ENCODE measurements at places on chromosomes 4 and X.

DNA sequence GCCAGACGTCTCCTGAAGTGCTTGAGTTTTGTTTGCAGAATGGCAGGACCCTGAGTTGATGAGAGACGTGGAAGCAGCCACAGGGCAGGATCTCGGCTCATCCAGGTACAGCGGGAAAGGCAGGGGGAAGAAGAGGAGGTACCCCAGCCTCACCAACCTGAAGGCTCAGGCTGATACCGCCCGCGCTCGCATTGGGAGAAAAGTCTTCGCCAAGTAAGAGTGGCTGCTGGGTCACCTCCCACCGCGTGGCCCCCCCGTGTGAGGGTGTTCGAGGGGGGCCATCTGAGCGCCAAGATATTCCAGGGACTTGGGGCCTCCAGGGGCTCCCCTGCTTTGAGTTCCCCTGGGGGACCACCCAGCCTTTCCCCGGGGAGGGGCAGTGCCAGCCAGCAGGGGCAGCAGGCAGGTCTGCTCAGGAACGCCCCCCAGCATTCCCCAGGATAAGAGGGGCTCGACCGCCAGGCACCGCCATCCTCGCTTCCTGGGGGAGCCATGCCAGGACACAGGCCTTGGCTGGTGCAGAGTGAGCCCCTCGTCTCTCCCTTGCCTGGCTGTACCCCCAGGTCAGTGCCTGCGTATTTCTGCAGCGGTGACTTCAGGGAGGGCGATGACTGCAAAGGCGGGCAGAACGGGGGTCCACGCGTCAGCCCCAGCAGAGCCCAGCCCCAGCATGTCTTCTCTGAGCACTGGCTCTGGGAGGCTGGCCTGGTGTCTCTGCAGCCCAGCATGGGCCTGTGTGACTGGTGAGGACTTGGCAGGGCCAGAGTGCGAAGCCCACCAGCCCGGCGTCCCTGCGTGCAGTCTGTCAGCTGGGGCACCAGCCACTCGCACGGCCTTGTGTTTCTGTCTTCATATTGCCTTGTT, 22.3 kb downstream of the NKX1-1 start:
- no peak for DNase-seq

DNA sequence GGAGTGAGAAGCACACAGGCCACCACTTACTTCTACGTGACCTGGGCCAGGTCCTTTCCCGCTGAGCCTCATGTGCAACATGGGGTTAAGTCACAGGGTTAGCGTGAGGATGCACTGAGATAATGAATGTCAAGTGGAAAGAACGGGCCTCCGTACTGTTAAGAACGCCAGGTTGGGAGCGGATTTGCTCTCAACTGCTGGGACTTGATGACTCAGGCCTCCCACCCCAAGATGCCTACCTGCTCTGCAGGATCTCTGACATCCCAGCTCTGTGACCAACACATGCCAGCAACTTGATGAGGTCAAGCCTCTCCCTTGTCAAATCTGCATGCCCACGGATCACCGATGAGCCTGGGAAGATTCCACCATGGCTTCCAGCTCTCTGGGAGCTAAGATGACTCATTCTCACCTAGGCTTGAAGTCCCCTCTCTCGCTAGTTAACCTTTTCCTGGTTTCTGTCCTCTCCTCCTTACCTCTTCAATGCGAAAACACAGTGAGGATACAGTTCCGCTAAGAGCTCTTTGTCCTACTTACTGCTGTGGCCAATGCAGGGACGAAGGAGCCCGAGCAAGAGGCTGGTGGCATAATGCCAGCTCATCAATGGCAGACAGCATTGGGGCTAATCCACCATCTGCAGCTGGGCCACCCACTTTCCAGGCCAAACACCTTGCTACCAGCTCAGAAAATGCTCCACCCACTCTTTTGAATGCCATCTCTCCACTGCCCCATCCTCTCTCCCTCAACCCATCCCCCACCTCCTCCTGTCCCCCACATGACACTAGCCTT, 67.6 kb downstream of the PJA1 start:
- DNase-seq: no peak

GRCh38 chrX:109739625-109740432, 6.8 kb upstream of the ACSL4 start:
- DNase-seq: no peak

DNA sequence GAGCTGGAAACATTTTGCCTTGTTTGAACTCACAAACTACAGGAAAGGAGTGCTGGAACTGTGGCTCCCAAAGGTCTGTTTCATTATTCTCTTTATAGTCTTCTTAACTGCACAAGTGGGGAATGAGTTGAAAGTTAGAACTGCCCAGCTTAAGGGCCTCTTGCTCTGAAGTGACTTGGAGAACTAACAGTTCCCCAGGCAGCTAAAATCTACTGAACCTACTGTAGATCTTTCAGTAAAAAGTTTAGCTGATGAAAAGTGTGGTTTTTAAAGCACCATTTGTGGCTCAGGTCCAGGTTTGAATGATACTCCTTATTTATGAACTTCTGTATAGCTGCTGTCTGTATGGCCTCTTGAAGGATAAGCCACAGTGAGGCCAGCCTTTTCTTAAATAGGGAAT, 353.8 kb downstream of the MAPK10 start:
- DNase-seq: no peak

GRCh38 chr4:77852892-77853495, 9.6 kb upstream of the MRPL1 start:
- peak; percentile 75 for DNase-seq

- DNase-seq: no peak
These were observed 8.0 kb upstream of the BANK1 start for GRCh38 chr4:101782546-101782945.

GRCh38 chr4:87423317-87424098, 1.1 kb downstream of the NUDT9 start:
- DNase-seq: no peak

- DNase-seq: no peak
These were observed 7.2 kb upstream of the PUDP start for GRCh38 chrX:7155163-7155562.

GRCh38 chr4:99943904-99944437, 2.4 kb downstream of the DNAJB14 start:
- no peak for DNase-seq

DNA sequence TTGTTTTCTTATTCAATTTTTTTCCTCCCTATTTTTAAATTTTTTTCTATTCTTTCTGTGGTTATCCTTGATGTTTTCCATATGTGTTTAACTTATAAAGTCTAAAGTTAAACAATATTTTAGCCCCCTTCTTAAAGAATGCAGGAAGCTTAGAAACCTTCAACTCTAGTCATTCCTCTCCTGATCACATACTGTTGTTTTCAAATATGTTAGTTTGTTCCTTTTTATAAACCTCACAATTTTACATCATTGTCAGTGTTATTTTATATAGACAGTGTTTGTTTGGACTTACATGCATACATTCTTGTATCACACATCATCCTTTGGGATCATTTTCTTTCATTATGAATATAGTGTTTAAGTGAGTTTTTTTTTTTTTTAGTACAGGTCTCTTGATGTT, 31.6 kb downstream of the KANTR start:
- DNase-seq: no peak

GRCh38 chr4:175833574-175834311, 21.7 kb upstream of the GPM6A start:
- no peak for DNase-seq

DNA sequence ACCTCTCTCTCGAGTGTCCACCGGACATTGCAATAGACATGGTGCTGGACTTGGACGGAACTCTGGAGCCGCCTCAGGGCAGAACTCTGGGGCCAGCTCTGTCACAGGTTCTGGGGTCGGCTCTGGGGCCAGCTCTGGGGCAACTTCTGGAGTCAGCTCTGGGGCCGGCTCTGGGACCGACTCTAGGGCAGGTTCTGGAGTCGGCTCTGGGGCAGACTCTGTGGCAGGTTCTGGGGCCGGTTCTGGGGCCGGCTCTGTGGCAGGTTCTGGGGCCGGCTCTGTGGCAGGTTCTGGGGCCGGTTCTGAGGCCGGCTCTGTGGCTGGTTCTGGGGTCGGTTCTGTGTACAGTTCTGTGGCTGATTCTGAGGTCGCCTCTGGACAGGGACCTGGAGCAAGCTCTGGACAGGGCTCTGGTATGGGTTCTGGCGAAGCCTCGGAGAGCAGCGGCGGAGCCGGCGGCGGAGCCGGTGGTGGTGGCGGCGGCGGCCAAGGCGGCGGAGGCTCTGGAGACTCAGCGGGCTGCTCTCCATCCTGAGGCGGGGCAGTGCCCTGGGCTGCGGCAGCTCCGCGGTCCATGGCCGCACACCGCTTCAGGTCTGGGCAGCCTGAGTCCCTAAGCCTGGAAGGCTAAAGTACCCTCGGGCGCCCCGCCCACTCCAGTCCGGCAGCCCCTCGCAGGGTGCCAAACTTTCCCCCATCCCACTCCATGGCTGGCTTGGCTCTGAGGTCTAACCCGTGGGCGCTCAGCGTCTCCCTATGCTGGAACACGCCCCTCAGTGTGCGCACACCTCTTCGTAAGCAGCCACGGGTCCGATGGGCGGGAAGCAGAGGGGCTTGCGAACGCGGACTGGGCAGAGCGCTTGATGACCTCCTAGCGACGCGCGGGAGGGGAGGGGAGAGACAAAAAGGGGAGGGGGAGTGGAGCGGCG, at the start of gene DGKK:
DGKK (minus strand) TSS at position 723 of the 929 bp plus-strand sequence; CDS start at position 576, 147 bp downstream.
- DNase-seq: no peak

GRCh38 chr4:89283226-89284009, 24.2 kb downstream of the GPRIN3 start:
- peak; percentile 77 for DNase-seq

DNA sequence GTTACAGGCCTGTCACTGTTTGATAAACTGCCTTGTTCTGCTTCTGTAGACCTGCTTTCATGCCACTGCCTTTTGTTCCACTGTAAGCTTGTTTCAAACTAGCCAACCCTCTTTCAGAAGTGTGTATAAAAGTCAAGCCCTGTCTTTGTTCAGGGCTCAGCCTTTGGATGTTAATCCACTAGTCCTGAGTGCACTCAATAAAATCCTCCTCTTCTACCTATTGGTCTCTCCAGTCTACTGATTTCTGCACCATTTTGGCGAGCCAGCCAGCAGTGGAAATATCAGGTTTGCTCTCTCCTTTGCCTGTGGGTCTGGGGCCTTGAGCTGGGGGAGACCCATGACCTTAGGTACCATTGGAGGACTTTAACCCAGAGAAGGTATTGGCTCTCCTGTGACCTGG, 901.6 kb upstream of the NDST4 start:
- no peak for DNase-seq
